ENCODE measurements at places on chromosomes 2 and 18.

- DNase-seq, result no peak
These were observed 51.2 kb upstream of the PXDN start for GRCh38 chr2:1795261-1796231.

DNA sequence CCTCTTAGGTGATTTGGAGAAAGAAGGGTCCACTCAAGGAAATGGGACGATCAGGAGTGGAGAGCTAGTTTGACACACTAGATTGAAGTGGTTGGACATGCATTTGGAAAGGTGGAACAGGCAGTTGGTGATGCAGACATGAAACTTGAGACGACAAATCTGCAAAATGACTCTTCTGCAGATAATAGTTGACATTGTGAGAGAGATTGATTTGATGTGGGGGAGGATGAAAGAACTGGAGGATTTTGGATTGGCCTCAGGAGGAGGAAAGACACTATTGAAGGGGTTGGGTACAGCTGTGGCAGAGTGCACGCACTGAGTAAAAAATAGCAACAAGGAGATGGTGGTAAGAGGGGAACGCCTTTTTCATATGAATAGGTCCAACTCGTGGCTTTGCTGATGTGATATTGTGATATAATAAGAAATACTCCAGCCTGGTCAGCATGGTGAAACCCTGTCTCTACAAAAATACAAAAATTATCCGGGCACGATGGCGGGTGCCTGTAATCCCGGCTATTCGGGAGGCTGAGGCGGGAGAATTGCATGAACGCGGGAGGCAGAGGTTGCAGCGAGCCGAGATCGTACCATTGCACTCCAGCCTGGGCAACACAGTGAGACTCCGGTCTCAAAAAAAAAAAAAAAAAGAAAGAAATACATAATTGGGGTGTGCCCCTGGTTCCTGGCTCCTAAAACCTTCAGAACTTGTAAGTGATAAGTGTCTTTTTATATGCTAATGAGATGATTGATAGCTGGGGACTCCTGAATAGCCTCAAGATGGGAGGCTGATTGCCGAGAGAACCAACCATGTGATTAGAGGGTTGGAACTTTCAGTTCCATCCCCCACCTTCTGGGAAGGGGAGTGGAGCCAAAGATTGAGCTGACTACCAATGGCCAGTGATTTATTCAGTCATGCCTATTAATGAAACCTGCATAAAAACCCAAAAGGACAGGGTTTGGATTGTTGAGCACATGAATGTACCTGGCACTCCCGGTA, 9.7 kb downstream of the TTLL4 start:
- DNase-seq, result no peak

DNA sequence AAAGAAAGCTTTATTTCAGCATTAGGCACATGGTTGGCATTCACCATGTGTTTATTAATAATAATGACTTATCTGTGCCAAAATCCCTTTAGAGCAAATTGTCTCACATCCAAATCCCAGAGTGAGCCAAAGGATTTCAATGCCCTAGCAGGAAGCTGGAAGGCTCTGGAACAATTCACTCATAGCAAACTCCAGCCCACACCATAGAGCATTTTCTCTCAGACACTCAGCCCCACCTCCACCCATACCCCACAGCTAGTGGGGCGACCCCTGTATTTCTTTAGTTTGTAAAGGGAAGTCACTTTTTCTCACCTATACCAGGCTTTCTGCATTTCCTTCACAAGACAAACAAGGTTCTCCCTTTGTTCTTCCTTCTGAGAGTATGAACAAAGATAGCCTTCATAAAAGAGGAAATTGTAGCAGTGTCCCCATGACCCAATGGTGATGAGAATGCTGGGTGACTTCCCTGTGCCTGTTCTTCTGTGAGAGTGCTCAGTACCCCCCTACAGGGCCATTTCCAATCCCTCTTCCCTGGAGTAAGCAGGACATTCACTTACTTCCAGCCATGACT, 100.1 kb upstream of the APCDD1 start:
- no peak for DNase-seq

DNA sequence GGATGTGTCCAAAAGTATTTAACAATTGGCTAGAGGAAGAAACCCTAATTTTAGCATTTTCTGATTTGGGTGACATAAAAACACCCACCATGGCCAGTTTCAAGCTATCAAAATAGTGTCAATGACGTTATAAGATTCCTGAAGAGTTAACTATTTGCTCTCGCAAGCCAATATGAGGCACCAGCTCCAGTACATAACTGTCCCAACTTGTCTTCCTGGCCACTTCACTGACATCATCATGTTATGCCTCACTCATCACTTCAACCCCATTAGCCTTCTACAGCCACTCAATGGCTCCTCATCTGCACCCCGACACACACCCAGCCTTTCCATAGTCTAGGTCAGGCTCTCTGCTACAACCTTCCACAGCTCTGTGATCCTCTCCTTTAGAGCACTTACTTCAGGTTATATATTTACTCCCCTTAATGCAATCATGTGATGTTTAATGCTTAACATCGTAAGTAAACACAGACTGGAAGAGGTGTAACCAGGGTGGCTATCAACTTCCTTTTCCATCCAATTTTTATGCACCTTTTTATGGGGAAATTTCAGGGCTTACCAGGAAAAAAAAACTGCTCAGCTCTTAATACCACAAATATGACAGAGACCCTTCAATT, 158.7 kb downstream of the VWC2L start:
- DNase-seq, result no peak

GRCh38 chr2:233064530-233065199, 4.5 kb downstream of the INPP5D start:
- DNase-seq, result no peak

GRCh38 chr18:49398331-49398730, 62.1 kb downstream of the DYM start:
- DNase-seq, result no peak

- no peak for DNase-seq
These were observed 97.8 kb upstream of the RASGRP3 start for GRCh38 chr2:33378556-33379210.

GRCh38 chr18:79400091-79400590, 4.4 kb downstream of the NFATC1 start:
- DNase-seq, result peak; percentile 66

Measured in activated naive CD4-positive, alpha-beta T cell (primary cell).